Coronary artery (tissue), 2 donors: ENCODE measurements at places on chromosomes 12 and 14.

DNA sequence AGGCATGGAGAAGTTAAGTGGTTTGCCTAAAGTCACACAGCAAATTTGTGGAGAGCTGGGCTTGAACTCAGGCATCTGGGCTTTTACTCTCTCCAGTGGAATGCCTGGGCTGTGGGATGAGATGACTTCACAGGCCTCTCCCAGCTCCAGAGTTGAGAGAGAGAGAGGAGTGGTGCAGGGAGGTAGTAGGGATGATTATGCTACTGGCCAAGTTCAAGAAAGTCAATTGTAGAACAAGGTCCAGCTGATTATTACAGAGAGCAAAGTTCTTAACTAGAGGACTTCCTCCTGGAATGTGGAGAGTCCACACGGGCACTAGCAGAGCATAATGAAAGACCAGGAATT, 769 bp upstream of the EMP1 start:
- DNase-seq: no peak

- DNase-seq: no peak
Measured at GRCh38 chr12:25102402-25102801, 92.6 kb downstream of the DNAI7 start.

GRCh38 chr14:79179985-79180384, 1009.8 kb downstream of the NRXN3 start:
- no peak for DNase-seq

DNA sequence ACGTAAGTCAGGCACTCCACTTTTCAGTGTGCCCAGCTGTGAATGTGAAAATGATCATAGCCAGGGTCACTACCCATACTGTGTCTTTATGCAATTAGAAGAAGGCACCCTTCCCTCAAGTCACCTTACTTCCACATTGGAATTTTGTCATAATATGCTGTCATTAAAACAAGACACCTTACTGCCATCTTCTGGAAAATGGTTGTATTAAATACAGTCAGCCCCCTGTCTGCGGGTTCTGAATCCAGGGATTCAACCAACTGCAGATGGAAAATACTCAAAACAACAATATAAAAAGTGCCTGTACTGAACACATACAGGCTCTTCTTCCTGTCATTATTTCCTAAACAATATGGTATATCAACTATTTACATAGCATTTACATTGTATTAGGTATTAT, 70.2 kb upstream of the TBX5 start:
- no peak for DNase-seq
